ENCODE measurements at places on chromosomes 1 and 21.

- H3K4me1 ChIP-seq = no peaks in the 10 kb centered on the region
- H3K36me3 ChIP-seq = no peaks in the 10 kb centered on the region
- H3K27me3 ChIP-seq = no peaks in the 10 kb centered on the region
- no peak overlapping the region for H3K4me3 ChIP-seq
- no peak overlapping the region for H3K27ac ChIP-seq
Measured at GRCh38 chr1:236688705-236689104, 2.4 kb downstream of the ACTN2 start.

DNA sequence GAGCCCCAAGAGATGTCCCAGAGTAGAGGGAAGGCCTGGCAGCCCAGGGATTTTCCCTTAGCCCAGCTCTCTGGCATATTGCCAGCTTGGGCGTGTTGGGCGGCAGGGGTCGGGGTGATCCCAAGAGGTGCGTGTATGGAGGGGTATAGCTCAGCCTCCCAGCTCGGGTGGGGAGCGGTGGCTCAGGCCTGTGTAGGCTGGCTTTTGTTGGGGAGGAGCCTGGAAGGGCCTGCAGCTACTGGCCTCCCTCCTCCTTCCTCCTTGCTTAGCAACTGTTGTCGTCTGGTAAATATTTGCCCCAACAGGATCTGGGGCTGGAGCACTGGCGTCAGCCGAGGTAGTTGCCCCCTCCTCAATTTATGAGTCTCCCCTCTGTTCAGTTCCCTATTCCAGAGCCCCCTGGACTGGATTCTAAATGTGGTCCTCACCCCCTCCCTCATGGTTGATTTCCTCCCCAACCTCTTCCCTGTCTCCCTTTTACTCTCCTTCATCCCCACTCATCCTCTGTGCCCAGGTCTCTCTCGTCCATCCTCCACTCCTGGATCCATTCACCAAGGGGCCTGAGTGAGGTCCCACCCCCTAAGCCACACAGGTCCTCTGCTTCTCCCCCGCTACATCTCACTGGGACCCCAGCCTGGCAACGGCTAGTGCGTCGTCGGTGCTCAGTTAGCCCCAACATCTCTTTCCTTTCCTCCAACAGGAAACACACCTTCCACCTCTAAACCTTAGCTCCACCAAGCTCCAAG, 10.3 kb upstream of the LMNA start:
- H3K27me3 ChIP-seq = no peaks in the 10 kb centered on the region
- H3K4me1 ChIP-seq = peaks cover 39% of the 10 kb centered on the region
- H3K4me3 ChIP-seq = no peak overlapping the region
- H3K27ac ChIP-seq = peak overlapping the region; percentile 93

- no peaks in the 10 kb centered on the region for H3K36me3 ChIP-seq
- DNase-seq = no peak
- no peaks in the 10 kb centered on the region for H3K4me1 ChIP-seq
- no peak overlapping the region for H3K27ac ChIP-seq
- no peak overlapping the region for H3K4me3 ChIP-seq
Measured at GRCh38 chr1:84450910-84451309, 28.2 kb upstream of the RPF1 start.

GRCh38 chr1:98660940-98661543, 479 bp upstream of the SNX7 start:
- H3K36me3 ChIP-seq = no peaks in the 10 kb centered on the region
- H3K4me1 ChIP-seq = peaks cover 4% of the 10 kb centered on the region
- no peak for DNase-seq

DNA sequence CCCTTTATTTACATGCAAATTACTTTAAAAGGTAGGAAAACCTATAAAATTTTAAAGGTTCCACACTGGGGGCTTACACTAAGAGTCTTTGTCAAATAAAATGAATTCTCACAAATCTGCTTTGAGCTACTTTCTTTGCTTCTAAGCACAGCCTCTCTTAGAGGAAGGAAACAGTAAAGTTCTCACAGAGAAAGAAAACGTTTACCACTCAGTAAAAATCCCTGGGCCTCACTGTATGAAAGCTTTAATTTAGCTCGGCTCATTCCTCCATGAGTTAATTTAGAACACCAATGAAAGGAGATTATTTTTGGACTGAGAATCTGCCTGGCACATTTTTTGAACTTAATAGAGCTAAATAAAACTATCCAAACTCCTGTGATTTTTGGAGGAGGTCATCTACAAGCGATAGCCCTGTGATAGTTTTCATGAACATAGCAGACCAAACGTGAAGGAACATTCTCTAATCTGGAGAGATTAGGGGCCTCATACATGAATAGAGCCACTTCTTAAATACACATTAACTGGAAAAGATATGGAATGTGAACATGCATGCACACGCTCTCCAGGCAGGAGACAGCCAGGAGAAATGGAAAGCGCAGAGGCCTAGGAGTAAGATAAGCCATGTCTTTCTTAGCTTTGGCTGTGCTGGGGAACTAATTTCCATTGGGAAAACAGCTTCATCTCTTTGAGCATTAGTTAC, 32.8 kb downstream of the PRRX1 start:
- no peak overlapping the region for H3K4me3 ChIP-seq
- peak overlapping the region; percentile 57 for H3K27ac ChIP-seq
- no peaks in the 10 kb centered on the region for H3K36me3 ChIP-seq
- no peaks in the 10 kb centered on the region for H3K27me3 ChIP-seq

DNA sequence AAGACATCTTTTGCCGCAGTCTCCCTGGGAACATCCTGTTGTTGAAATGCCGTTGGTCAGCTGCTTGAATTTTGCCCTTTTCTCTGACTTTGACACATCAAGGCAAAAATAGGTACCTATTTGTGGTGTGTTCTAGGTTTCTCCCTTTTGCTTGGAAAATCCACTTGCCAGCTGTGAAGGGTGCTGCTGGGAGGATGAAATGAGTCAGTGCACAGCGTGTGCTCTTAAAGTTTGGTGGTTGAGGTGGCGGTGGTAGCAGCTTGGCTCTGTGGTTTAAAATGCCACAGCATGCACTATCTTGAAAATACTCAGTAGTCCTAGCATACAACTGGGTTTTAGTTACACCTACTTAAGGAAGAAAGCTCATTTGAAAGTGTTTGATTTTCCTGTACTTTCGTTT, 183.8 kb downstream of the DHRS3 start:
- H3K36me3 ChIP-seq = no peaks in the 10 kb centered on the region
- no peak overlapping the region for H3K4me3 ChIP-seq
- peak overlapping the region; percentile 62 for H3K27ac ChIP-seq
- DNase-seq = no peak
- peaks cover 19% of the 10 kb centered on the region for H3K4me1 ChIP-seq
- no peaks in the 10 kb centered on the region for H3K27me3 ChIP-seq

GRCh38 chr1:199515261-199515660, 512.2 kb upstream of the NR5A2 start:
- no peaks in the 10 kb centered on the region for H3K27me3 ChIP-seq
- no peak for DNase-seq
- H3K4me1 ChIP-seq = no peaks in the 10 kb centered on the region
- H3K4me3 ChIP-seq = no peak overlapping the region
- H3K36me3 ChIP-seq = no peaks in the 10 kb centered on the region

- no peaks in the 10 kb centered on the region for H3K27me3 ChIP-seq
- no peak overlapping the region for H3K4me3 ChIP-seq
- no peak for DNase-seq
- no peaks in the 10 kb centered on the region for H3K36me3 ChIP-seq
Measured at GRCh38 chr1:197884173-197884572, 18.3 kb upstream of the C1orf53 start.

DNA sequence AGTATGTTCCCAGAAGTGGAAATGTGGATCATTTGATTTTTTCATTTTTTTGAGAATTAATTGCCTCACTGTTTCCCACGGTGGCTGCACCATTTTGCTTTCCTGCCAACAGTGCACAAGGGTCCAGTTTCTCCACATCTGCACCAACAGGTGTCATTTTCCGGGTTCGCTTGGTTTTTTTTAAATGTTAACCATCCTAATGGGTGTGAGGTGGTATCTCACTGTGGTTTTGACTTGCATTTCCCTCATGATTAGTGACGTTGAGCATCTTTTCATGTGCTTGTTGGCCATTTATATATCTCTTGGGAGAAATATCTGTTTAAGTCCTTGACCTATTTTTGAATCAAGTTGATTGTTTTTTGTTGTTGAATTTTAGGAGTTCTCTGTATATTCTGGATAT, 3.0 kb downstream of the COL6A2 start:
- no peak for DNase-seq
- no peaks in the 10 kb centered on the region for H3K27me3 ChIP-seq
- no peaks in the 10 kb centered on the region for H3K4me1 ChIP-seq

DNA sequence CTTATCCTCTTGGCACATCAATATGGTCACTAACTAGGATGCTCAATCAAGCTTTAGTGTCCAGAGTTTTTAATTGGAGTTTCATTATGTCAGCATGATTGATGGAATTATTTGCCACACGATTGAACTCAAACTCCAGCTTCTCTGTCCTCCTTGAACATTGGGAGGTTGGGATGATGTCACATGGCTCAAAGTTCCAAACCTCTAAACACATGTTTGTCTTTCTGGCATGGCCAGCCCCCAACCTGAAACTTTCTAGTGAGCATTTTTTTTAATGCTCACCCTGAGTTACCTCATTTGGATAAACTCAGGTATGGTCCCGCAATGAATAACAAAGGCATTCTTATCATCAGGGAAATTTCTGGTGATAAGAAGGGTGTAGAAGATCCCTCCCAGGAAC, 86.0 kb downstream of the RHOU start:
- H3K4me3 ChIP-seq = no peak overlapping the region
- no peaks in the 10 kb centered on the region for H3K4me1 ChIP-seq
- no peak for DNase-seq
- H3K36me3 ChIP-seq = no peaks in the 10 kb centered on the region
- no peak overlapping the region for H3K27ac ChIP-seq

DNA sequence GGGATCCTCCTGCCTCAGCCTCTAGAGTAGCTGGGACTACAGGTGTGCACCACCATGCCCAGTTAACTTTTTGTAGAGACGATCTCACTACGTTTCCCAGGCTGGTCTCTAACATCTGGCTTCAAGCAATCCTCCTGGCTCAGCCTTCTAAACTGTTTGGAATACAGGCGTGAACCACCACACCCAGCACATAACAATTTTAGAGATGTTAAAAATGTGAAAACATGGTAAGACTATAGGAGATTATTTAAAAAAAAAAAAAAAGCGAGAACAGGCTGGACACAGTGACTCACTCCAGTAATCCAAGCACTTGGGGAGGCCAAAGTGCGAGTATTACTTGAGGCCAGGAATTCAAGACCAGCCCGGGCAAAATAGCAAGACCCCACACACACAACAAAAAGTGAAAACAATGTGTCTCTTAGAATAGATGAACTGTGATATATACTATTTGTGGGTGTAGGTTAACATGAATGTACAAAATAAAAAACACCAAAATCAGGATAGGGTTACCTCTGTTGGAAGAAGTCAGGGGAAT, 19.6 kb downstream of the CCDC18 start:
- DNase-seq = no peak
- no peak overlapping the region for H3K27ac ChIP-seq
- no peaks in the 10 kb centered on the region for H3K36me3 ChIP-seq
- H3K27me3 ChIP-seq = no peaks in the 10 kb centered on the region

- H3K27me3 ChIP-seq = no peaks in the 10 kb centered on the region
- no peak for DNase-seq
- no peak overlapping the region for H3K4me3 ChIP-seq
- no peaks in the 10 kb centered on the region for H3K4me1 ChIP-seq
- no peak overlapping the region for H3K27ac ChIP-seq
Measured at GRCh38 chr1:217712925-217713597, 81.9 kb downstream of the SPATA17 start.

- no peaks in the 10 kb centered on the region for H3K27me3 ChIP-seq
- no peaks in the 10 kb centered on the region for H3K36me3 ChIP-seq
- no peak overlapping the region for H3K4me3 ChIP-seq
- H3K27ac ChIP-seq = no peak overlapping the region
- H3K4me1 ChIP-seq = no peaks in the 10 kb centered on the region
Measured at GRCh38 chr1:186790101-186790500, 38.6 kb upstream of the PLA2G4A start.

- peak; percentile 70 for DNase-seq
- H3K36me3 ChIP-seq = no peaks in the 10 kb centered on the region
- H3K4me1 ChIP-seq = no peaks in the 10 kb centered on the region
- H3K4me3 ChIP-seq = no peak overlapping the region
Measured at GRCh38 chr1:31394584-31395193, 18.3 kb upstream of the SERINC2 start.

DNA sequence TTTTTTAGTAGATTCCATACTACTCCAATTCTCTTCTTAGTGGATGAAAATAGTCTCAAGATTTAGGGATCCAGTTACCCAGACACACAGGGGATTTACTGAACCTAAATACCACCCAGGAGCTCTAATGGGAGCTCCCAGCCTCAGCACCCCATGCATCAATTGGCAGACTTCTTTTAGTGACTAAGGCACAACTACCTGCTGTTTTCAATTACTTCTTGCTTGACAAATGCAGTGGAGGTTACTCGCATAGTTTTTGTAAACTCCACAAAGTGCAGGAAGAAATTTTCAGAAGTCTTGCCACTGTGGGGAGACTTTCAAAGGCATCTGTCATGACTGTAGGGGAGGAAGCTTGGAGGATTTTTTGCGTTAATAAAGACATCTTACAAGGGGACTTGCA, 35.5 kb upstream of the MAP10 start:
- H3K4me1 ChIP-seq = peaks cover 7% of the 10 kb centered on the region
- no peak for DNase-seq
- no peak overlapping the region for H3K27ac ChIP-seq
- no peak overlapping the region for H3K4me3 ChIP-seq
- H3K36me3 ChIP-seq = no peaks in the 10 kb centered on the region

DNA sequence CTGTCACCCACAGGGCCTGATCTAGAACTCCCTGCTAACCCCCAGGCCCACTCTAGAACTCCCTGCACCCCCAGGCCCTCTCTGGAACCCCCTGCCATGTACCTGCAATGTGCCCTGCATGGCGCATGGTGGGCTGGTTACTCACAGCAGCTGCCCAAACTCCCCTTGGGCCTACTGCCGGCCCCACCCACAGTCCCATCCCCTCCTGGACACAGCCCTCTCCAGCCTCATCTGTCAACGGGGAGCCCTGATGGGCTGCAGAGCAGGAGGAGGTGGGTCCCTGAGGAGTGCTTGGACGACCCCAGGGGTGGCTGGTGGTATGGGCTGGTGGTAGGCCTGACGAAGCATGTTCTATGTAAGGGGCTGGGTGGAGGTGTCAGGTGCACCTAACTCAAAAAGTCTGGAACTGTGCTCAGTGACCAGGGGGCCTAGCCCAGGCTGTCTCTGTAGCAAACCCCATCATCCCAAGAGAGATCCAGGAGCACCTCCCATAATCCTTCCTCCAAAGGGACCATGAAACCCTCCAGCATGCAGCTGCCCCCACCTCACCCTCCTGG, 19.0 kb upstream of the PRSS38 start:
- no peak for DNase-seq
- no peaks in the 10 kb centered on the region for H3K36me3 ChIP-seq
- H3K4me3 ChIP-seq = no peak overlapping the region
- H3K27me3 ChIP-seq = no peaks in the 10 kb centered on the region
- H3K27ac ChIP-seq = no peak overlapping the region
- H3K4me1 ChIP-seq = no peaks in the 10 kb centered on the region

DNA sequence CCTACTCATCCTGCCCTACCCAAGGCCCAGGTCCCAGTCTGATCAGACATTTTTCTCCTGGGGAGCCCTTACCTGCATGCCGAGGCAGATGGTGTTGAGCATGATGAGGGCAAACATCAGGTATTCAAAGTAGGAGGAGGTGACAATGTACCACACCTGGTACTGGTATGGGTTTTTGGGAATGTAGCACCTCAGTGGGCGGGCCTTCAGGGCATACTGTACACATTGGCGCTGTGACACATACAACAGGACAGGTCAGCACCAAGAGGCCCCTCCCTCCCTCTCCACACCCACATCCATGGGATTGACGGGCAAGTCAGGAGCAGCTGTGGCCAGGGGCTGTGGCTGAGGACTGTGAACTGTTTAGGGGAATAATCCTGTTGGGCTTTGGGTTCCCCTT, 37.1 kb upstream of the KIF21B start:
- H3K4me3 ChIP-seq = no peak overlapping the region
- H3K36me3 ChIP-seq = no peaks in the 10 kb centered on the region
- no peaks in the 10 kb centered on the region for H3K27me3 ChIP-seq
- DNase-seq = no peak
